ENCODE measurements at places on chromosomes 2 and 18.

DNA sequence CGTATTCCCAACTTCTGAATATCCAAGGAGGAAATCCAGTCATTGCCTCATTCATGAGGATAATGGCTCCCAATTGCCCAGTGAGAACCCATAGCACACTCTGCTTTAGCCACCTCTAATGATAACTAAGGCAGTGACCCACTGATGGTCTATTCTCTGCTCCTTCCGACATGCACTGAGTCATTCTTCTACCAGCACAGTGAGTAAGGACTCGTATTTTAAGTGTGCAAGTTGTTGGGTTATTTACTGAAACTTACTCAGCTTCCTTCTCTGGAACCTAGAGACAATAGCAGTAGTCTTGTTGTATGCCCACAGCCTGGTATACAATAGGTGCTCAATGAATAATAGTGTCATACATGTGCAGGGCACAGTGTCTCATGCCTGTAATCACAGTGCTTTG lies 81.1 kb upstream of the ZNF397 start:
- DNase-seq = no peak

- no peak for DNase-seq
Observed at GRCh38 chr2:227772932-227773331, 27.2 kb downstream of the SCYGR8 start.

GRCh38 chr2:144989579-144990270 lies 469.8 kb upstream of the ZEB2 start:
- no peak for DNase-seq

- DNase-seq = peak; percentile 39
Observed at GRCh38 chr2:177161741-177162460, 50.7 kb upstream of the HNRNPA3 start.

- DNase-seq = no peak
Observed at GRCh38 chr2:135162377-135162776, 110.3 kb downstream of the RAB3GAP1 start.

- DNase-seq = no peak
Observed at GRCh38 chr2:196224756-196225155, 53.4 kb upstream of the STK17B start.

GRCh38 chr2:241879326-241879725 lies 9.8 kb downstream of the RTP5 start:
- DNase-seq = no peak

DNA sequence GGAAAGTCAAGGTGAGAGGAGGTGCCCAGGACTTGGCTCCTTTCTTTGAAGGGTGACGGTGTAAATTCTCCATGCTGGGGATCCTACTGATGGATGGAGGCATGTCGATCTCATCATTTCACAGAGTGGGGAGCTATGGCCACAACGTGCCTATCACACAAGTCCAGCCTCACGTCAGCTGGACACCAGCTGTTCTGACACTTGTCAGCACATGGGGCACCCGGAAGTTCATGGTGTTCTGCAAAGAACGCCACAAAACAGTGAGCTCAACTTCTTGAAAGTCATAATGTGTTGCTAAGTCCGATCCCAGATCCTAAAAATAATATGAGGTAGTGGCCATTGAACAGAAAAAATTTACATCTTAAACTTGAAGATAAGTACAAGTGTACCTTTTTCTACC lies 12.3 kb downstream of the PAX8 start:
- no peak for DNase-seq

DNA sequence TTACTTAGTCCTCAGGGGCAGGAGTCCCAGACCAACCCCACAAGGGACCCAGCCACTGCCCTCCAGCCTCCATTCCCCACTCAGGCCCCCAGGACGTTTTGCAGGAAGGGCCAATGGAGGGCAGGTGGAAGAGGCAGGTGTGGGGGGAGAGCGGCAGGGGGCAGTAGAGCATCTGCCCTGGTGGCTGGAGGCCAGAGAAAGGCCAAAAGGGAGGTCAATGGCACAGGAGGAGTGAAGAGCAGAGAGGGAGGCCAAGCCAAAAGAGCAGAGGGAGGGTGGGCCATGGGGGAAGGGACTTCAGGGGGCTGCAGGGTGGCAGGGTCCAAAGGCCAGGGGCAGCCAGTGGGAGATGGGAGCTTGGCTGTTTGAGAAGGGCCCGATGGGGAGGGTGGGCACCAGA lies 17.3 kb upstream of the GPR55 start:
- DNase-seq = no peak

DNA sequence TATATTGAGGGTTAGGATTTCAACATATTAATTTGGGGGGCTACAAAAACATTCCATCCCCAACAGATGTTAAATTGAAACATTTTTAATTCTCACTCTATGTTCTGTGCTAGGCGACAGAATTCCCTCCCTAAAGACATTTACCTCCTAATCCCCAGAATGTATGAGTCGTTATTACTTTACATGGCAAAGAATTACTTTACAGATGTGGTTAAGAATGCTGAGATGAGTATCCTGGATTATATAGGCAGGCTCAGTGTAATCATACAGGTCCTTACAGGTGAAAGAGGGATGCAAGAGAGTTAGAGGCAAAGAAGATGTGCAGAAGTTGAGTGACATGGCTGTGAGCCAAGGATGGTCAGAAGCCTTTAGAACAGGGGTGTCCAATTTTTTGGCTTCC lies 974.1 kb upstream of the ACVR2A start:
- DNase-seq = no peak

DNA sequence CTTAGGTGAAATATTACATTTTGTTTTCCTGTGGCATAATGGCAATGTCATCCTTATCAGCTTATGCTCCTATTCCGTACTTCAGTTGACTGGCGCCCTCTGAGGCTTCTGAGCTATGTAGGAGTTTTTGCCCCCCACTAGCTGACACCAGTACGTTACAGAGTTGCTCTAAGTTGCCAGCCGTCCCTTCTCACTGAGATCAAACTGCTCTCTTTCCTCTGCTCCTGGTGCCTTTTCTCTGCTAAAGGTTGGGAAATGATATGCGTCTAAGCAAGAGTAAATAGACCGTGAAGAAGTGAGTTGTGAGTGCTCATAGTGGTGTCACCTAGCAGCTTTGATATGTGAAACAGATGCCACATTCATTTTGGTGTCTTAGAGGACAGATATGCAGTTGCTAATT lies 99.2 kb downstream of the RAPGEF4 start:
- no peak for DNase-seq

DNA sequence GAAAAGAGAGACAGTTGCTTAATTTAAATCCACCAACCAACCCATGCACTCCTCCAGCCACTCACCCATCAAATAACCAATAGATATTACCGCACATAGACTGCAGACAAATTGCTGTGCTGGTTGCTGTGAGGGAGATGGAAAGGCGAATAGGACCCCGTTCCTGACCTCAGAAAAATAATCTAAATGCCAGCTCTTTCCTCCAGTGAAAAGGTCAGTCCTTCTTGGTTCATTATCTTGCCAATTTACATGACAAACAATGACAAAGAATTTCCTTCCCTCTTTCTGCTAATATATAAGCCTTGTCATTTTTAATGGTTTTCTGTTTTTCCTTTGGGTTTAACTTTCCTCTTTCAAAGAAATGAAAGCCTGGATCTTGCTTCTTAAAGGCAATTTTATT lies 61.6 kb downstream of the MEP1B start:
- no peak for DNase-seq

DNA sequence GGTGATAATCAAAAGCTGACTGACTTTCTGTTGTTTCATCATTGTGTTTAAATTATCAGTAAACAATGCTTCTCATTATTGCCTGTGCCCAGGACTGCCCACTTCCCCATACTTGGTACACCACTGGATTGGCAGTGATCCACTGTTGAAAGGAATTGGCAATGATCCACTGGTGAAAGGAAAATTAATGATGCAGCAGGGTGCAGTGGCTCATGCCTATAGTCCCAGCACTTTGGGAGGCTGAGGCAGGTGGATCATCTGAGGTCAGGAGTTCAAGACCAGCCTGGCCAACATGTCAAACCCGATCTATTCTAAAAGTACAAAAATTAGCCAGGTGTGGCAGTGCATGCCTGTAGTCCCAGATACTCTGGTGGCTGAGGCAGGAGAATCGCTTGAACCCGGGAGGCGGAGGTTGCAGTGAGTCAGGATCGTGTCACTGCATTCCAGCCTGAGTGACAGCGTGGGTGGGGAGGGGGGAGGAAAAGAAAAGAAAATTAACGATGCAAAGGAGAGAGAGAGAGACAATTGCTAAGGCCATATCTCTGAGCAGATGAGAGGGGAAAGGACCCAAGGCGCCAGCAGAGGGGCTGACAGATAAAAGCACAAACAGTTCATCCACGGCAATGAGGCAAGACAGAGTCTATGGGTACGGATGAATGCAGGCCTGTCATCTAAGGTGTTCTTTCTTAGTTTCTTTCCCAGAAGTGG lies 10.2 kb upstream of the GTF2A1L start:
- DNase-seq = peak; percentile 17

- DNase-seq = no peak
Observed at GRCh38 chr2:79996709-79997108, 307.8 kb downstream of the LRRTM1 start.

DNA sequence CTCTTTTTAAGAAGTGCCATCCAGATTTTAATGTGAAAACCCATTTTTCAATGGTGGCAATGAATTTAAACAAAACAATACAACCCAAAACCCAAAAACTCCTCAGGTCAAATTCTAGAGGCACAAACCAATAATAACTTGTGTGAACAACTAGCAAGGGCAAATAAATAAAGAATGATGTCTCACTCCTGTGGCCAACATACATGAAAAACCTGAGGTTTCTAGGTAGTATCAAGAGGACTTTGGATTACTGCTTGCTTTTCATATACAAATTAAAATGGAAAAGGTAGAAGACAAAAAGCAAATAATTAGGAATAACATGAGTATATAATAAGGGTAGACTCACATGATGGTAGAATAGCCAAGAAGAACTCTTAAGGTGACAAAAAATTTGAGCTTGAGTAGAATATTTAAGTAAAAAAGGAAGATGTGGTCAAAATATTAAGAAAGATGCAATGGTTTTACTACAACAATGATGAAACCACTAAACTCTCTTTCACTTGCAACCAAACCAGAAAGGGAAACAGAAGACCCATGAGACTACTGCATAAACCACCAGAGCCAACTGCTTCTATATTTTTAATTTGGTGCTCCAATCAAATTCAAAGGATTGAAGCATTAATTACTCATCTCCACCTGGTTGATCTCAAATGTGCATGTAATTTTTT lies 53.5 kb downstream of the DARS1 start:
- no peak for DNase-seq

GRCh38 chr2:138485019-138485418 lies 16.6 kb upstream of the SPOPL start:
- no peak for DNase-seq

DNA sequence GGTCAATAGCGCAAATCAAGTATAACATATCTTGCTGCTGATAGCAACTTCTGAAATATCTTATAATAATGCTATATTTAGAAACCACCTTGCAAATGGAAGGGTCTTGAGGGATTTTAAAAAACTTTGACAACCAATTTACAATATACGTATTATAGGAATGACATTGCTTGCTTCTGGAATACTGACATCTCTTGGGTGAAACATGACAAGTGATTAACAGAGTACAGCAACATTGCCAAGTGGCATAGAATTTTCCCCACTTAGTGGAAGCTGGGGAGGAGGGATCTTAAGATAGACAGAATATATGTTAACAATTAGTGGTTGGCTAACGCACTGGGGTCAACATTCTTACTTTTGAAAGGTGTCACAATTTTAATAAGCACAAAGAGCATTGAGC lies 133.6 kb upstream of the TMEFF2 start:
- no peak for DNase-seq

DNA sequence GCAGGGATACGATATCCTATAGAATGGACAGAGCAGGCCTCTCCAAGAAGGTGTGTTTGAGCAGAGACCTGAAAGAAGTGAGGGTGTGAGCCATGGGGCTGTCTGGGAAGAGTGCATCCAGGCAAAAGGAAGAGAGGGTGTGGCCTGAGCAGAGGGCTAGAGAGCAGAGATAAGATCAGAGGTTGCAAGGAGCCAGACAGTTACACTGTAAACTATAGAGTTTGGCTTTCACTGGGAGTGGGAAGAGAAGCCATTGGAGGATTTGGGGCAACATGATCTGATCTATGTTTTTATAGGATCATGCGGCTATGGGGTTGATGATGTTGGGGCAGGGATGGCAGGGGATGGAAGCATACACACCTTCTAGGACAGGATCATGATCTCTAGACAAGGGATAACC lies 124.1 kb upstream of the MAP3K20 start:
- no peak for DNase-seq

GRCh38 chr2:7094231-7094741 lies 177.1 kb downstream of the RNF144A start:
- DNase-seq = peak; percentile 79

GRCh38 chr2:141513853-141514252 lies 617.0 kb downstream of the LRP1B start:
- DNase-seq = no peak

DNA sequence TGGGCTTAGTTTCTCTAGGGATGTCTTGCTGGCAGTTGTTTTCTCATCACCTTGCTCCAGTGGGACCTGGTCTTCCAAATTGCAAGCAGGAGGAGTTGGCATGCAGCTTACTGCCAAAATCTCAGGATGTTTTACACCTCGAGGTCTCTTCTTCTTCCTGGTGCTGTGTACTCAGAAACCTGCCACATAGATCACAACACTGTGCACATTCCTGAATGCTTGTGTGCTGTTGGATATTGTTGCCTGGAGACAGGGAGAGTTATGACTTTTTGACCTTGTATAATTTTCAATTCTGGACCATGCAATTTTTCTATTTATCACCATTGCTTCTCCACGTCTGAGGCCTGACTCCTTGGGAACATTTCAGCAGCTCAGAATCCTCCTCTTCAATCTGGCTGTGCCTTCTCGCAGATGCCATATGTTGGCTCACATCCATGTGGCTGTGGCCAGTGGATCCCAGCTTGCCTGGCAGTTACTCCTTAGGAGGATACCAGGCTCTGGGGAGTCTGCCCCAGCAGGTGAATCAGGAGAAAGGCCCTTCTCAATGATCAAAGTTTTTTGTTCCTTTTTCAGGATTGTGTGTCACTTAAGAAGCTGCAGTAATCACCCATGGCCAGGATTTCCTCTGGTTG lies 489.3 kb downstream of the TSN start:
- DNase-seq = no peak
